Activated CD8-positive, alpha-beta memory T cell treated with anti-CD3 and anti-CD28 coated beads, Interleukin-2, amount 50 U/mL, for 48 hours (primary cell): ENCODE measurements at places on chromosomes 4 and X.

DNA sequence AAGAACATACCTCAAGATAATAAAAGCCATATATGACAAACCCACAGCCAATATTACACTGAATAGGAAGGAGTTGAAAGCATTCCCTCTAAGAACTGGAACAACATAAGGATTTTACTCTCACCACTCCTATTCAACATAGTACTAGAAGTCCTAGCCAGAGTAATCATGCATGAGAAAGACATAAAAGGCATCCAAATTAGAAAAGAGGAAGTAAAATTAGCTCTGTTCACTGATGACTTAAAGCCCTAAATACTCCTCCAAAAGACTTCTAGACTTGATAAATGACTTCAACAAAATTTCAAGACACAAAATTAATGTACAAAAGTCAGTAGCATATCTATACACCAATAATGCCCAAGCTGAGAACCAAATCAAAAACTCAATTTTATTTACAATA lies 235.7 kb downstream of the NKX6-1 start:
- no peak for DNase-seq

GRCh38 chr4:170398218-170398617 lies 308.5 kb upstream of the AADAT start:
- DNase-seq: no peak

- no peak for DNase-seq
Observed at GRCh38 chr4:186021461-186022167, 47.3 kb upstream of the TLR3 start.

GRCh38 chr4:184475096-184475461 lies 729 bp upstream of the IRF2 start:
- peak; percentile 81 for DNase-seq

- no peak for DNase-seq
Observed at GRCh38 chr4:169184686-169185085, 86.1 kb downstream of the SH3RF1 start.

DNA sequence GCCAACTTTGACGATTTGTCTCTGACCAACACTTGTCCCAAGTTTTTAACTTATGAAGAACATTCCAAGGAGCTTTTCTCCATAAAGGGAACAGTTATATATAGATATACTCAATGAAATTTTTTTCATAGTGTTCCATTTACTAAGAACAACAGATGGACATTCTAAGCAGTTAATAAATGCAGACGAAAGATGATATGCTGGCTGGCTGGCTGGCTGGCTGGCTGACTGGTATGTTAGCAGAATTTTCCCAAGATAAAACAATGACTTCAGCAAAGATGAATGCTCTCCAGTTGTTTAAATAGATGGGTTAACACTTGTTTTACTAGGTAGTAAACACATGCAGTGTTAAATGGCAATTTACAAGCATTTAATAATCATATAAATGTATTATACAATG lies 62.2 kb downstream of the SPANXN3 start:
- no peak for DNase-seq

GRCh38 chrX:19606902-19607301 lies 91.6 kb upstream of the MAP3K15 start:
- DNase-seq: no peak

- no peak for DNase-seq
Observed at GRCh38 chrX:12657881-12658280, 133.3 kb upstream of the PRPS2 start.
